ENCODE measurements at places on chromosomes 11 and 22.
A peak's percentile ranks its signal among the peaks of the same experiment; 100 is the strongest.

DNA sequence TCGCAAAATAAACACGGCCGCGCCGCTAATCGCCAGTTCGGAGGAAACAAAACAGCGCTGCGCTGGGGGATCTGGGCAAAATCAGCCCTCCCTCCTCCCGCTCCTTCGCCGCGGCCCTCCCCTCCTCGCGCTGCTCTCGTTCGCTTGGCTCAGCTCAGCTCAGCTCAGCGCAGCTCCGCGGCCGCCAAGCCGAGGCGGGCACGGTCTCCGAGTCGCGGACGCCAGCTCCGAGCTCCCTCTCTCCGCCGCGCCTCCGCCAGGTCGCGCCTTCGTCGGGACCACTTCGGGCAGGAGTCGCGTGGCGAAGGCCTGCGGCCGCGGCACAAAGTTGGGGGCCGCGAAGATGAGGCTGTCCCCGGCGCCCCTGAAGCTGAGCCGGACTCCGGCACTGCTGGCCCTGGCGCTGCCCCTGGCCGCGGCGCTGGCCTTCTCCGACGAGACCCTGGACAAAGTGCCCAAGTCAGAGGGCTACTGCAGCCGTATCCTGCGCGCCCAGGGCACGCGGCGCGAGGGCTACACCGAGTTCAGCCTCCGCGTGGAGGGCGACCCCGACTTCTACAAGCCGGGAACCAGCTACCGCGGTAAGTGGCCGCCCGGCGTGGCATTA is at the start of gene SPON1:
Gene SPON1, plus strand, starts transcription at position 162 of the 607 bp plus-strand sequence. Its CDS starts 182 bp downstream, at position 344.
- DNase-seq, result peak; percentile 37

DNA sequence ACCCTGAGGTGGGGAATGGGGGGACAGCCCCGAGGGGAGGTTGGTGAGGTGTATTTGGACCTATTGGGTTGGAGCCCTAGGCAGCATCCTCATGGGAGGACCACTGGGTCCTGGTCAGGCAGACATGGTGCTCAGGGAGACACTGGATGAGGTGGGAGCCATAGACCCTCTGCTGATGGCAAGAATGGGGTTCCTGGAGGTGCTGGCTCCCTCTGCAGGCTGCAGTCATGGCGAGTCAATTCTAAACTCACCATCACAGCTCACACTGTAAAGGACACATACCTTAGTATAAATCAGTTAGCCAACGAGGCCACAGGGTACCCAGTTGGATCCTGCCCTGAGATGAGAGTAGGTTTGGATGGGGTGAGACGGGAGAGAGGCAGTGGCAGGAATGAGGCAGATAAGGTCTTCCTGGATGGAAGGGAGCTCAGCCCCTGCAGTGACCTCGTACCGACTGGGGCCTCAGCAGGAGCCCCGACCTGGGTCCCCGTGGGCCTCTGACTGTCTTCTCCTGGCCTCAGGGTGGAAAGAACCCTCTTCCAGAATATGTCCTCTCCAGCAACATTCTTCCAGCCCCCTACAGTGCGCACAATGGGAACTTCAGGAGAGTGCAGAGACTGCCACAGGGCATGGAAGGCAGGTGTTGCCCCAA is 1.7 kb upstream of the GAB4 start:
- no peak for DNase-seq

- no peak for DNase-seq
Observed at GRCh38 chr11:101889767-101890166, 25.0 kb upstream of the CEP126 start.

GRCh38 chr11:73866586-73866996 is 10.1 kb downstream of the COA4 start:
- no peak for DNase-seq

DNA sequence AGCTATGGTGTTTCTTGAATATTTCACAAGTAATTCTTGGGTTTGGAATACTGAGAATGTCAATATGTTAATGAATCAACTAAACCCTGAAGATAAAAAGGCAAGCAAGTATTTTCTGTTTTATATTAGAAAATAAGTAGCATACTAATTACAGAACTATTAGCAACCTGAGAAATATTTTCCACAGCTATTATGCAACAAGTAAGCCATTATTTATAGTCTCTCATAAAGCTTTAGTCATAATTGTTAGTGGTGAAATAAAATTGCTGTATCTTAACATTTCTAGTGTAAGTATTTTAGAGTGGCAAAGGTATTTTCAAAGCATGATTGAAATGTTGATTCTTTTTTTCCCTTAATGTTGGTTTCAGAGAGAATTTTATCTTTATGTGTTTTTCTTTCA is 53.3 kb downstream of the FAR1 start:
- no peak for DNase-seq

- no peak for DNase-seq
Observed at GRCh38 chr11:69443968-69444364, 37.5 kb upstream of the LINC01488 start.

DNA sequence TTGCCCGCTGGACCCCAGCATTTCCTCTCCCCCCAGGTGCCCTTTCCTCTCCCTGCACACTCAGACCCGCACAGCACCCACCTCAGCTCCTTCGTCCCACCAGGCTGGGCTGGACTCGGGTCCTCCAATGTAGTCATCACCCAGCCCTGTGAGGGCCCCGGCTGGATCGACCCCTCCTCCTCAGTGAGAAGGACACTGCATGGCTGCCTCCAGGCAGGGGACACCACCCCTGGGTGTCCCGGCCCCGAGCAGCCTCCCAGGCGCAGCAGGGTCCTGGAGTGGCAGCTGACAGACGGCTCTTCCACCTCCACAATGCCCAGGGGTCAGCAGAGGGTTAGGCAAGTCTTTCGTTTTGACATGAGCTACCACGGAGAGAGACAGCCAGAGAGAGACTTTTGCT is 11.1 kb upstream of the ELF5 start:
- no peak for DNase-seq

DNA sequence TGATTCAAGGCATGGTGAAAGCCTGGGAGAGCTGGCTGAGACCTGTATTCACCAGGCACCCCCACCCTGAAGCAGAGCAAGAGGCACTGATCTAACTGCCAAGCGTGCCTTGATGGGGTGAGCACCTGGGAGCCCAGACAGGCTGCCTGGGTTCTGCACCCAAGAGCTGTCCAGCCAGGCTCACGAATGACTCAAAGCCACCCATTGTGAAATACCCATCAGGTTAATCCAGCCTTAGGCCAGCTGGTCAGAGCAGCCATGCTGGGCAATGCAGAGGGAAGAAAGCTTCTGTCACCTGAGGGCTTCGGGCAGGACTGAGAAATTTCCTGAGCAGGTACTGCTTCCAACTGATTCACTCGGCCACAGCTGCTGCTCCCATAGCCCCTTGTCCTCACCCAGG is 22.1 kb downstream of the THOC5 start:
- no peak for DNase-seq

DNA sequence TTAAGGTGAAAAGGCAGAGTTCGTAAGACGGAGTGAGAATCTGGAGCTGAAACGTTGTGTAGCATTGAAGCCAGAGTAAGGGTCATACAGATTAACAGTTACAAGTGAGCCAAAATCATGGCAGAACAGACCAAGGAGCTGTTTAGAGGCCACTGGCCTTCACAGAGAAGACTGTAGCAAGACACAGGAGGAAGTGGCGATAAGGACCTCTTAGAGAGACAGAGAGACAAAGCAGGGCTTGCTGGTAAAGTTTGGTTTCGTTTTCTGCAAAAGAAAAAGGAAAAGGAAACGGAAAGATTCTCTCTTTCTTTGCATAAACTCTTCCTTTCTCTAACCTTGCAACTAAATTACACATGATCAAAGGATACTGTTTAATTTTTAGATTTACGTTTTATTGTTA is 83.0 kb downstream of the AASDHPPT start:
- no peak for DNase-seq

DNA sequence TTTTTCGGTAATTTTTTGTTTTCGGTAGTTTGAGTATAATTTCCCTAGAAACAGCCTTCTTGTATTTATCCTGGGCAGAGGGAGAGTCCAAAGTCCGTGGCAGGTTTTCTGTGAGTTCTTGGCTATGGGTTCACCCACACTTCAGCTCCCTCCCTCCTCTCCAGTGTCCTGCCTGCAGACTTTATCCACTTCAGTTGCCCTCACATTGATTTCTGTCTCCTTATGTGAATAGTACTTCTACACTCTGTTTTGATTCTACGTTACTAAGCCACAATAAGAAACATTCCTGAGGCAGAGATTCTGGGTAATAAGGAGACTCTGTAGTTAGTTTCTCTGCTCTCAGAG is 868.6 kb downstream of the METTL15 start:
- DNase-seq, result no peak

DNA sequence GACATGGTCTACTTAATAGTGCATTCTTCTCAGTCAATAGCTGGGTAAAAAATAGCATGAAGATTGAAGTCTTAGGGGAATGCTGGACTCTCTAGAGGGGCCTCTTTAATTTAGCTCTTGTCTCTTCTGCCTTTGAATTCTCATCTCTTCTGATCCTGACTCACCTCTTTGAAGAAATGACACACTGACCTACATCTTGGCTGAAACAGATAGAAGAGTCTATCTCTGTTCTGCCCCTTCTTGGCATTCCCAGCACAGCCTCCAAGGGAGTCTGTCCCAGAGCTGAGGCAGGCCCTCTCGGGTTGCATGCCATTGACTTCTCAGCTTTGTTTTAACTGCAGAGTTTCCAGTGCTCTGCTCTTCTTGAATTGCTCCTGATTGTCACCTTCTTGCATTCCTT is 55.7 kb downstream of the PTPRJ start:
- no peak for DNase-seq

DNA sequence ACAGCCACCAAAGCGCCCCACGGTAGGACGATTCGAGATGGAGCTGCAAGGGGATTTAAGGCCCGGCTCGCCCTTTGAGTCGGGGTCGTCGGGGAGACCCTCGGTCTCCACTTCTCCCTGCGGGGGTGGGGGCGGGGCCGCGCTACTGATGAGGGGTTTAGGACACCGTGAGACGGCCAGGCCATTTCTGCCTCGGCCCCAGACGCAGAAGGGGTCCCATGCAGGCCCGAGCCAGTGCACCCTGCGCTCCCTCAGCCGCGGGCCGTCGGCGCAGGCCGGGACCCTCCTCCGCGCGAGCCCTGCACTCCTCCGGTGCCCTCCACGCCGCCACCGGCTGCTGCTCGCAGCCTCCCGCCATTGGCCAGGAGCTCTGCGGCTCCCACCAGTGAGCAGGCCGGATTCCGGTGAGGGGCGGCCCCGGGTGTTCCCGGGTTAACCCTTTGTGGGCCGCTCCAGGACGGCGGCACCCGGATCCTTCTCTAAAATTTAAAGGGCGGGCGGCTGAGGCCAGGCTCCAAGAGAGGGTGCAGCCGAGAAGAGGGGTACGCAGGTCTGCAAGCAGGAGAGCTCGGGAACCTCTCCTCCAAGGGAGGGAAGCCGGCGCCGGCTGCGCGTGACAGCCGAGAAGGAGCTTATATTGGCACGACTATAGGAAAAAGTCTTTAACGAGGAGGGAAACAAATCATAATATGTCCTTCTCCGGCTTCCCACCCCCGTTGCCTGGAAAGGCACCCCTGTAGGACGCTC is 18.0 kb downstream of the CREB3L1 start:
- peak; percentile 36 for DNase-seq

GRCh38 chr22:45818424-45819085 is 146.9 kb downstream of the ATXN10 start:
- no peak for DNase-seq

DNA sequence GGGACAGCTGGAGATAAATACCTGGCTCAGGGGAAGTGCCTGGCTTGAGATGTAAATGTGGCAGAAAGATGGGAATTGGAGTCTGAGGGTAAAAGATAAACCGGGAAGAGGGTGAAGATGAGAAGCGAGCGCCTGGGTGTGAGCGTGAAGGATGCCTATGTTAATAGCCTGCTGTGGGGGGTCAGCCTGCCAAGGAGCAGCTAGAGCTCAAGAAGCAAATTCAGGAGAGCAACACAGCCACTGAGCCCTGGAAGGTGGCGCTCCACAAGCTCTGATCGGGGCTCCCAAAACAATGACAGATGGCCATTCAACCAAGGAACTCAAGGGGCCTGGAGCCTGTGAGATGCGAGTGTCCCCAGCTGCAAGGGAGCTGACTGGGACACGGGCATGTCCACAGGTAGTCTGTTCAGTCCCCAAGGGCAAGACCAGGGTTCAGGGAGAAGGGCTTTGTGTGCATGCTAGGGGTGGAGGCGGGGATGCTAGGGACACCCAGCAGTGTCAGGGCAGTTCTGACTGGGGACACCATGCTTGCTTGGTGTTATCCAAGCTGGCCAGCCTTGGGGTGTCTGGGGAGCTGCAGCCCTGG is 2.8 kb downstream of the GSC2 start:
- no peak for DNase-seq

DNA sequence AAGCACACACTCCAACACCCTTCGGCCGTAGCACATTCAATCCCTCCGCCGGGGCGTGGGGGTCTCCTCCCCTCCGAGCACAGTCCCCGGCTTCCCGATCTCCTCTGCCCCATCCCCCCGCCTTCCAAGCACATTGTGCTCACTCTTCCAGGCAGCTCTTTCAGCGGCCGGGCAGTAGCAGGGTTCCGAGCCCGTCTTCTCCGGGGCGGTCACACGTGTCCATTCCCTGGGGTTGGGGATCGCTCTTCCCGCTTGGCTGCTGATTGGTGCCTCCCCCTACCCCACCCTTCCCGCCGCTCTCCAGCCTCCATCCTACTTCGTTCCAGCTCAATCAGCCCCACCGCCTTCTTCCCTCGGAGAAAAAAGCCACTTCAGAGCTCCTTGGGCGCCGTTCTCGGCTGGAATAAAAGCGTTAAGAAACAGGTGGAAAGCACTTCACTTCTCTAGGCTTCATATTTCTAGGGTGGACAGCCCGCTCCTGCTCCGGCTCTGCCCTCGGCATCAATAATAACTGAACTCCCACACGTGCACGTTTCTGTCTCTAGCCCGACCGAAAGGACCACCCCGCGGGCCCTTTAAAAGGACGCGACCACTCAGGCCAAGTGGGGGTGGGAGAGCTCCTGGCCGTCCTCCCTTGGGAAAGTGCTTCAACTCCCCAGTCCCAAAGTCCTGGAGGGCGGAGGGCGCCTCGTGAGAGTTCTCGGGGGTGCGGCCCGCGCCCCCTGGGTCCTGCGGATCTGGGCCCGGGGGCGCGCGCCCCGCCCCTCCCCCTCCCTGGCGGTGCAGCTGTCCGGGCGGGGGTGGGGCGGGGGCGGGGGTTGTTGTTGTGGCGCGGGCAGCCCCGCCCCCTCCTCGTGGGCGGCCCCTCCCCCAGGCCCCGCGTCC is 464 bp upstream of the CECR2 start:
- no peak for DNase-seq

DNA sequence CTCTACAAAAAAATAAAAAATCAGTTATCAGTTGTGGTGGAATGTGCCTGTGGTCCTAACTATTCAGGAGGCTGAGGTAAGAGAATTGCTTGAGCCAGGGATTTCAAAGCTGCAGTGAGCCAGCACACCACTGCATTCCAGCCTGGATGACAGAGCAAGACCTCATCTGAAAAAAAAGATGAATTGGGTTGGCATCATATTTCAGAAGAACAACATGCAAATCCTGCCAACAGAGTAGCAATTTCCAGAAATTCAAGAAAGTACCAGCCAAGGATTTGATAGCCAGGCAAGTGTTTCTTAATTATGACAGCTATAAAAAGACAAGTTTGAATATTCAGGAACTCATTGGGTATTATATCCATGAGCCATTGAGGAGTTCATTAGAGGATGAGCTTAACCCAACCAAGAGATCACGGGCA is 75.2 kb downstream of the USP47 start:
- no peak for DNase-seq

GRCh38 chr11:60175860-60176275 is 7.0 kb downstream of the MS4A6A start:
- no peak for DNase-seq

- DNase-seq, result no peak
Observed at GRCh38 chr11:43997022-43997660, 50.6 kb upstream of the ACCSL start.

GRCh38 chr11:118067006-118067405 is 9.9 kb upstream of the TMPRSS4 start:
- DNase-seq, result no peak
